ENCODE measurements at places on chromosomes 13 and 19.

DNA sequence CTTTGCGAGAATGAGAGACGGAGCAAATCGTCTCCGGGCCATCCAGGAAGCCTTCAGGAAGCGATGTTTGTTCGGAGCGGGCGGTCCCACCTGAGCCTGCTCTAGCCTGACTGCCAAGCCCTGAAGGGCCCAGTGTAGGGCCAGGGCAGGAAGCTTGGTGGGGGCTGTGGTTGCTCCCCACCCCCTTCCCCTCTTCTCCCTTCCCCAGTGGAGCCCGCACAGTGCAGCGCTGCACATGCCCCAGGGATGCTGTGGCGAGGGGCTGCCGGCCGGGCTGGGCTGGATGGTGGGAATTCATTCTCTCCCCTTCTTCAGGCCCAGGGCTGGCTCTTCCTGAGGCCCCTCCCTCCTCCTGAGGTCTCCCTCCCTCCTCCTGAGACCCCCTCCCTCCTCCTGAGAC lies 7.1 kb upstream of the GRTP1 start:
- no peak for DNase-seq

DNA sequence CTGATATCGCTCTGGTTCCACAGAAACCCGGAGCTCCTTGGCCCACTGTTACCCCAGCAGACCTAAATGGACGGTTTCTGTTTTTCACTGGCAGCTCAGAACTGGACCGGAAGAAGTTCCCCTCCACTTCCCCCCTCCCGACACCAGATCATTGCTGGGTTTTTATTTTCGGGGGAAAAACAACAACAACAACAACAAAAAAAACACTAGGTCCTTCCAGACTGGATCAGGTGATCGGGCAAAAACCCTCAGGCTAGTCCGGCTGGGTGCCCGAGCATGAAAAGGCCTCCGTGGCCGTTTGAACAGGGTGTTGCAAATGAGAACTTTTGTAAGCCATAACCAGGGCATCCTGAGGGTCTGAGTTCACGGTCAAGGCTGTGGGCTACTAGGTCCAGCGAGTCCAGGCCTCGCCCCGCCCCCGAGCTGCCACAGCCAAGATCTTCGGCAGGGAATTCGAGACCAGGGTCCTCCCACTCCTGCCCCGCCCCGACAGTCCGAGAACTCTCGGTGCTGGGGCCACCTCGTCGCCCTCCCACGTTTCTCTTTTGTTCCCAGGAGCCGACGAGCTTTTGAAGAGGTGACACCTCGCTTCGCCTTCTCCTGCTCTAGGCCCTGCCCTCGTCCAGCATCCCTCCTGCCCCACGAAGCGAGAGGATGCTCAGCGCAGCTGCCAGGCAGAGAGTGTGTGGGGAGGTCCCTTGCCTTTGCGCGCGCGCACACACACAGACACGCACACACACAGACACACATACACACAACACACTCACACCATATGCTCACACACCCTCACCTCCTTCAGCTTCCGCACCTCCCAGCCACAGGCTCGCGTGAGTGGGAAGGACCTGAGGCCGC lies 8.8 kb downstream of the ZIC2 start:
- DNase-seq = no peak

DNA sequence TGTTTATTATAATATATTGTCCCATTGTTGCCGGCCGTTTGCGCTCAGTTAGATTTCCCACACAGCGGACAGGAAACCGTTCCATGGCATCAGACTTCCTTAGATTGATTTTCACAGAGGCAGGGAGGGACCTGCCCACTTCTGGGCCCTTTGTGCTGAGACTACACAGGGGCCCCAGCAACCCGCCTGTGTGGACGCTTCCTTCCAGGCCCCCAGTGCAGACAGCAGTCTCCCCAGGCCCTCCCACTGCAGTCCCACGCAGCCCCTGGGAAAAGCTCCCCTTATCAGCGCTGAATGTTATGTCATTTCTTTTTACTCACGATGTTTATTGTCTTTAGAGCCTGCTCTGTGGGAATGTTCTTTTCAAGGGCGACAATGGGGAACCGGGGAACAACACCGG lies 351.7 kb upstream of the ARGLU1 start:
- no peak for DNase-seq

GRCh38 chr13:60335531-60335930 lies 61.5 kb upstream of the TDRD3 start:
- no peak for DNase-seq

GRCh38 chr19:17473041-17473440 lies 2.7 kb downstream of the SLC27A1 start:
- no peak for DNase-seq

- no peak for DNase-seq
These were observed 144.9 kb upstream of the ZNF507 start for GRCh38 chr19:32200312-32201038.

- peak; percentile 15 for DNase-seq
These were observed 706 bp upstream of the DNAJC3 start for GRCh38 chr13:95676105-95676761.

DNA sequence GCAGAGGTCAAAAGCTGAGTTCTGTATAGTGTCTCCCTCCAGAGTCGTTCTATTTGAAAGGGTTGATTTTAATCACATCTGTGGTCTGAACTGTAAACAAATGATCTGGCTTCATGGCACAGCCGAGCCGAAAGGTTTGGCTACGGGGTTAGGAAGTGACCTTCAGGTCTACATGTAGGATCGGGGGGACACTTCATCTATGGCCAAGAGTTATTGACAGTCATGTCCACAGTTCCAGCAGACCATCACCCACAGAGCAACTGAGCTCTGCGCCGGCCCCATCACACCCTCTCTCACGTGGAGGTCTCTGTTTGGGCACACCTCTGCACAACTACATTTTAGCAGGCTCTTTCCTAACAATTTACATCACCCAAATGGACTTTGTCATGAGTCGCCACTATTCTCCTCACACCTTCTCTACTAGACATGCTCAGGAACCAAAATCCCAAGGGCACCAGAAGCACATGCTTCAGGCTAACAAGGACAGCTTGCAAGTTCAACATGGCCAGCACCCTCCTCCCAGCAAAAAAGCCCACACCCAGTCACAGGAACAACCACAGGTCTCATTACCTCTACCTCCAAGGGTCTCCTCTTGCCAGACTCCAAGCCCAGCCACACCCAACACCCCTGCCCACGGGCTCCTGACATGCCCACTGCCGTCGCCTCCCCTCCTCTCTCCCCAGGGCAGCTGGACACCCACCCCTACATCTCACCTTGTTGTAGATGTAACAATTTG lies 36.1 kb upstream of the EPHX3 start:
- DNase-seq = no peak

GRCh38 chr13:77351315-77351714 lies 24.4 kb upstream of the MYCBP2 start:
- DNase-seq = no peak

DNA sequence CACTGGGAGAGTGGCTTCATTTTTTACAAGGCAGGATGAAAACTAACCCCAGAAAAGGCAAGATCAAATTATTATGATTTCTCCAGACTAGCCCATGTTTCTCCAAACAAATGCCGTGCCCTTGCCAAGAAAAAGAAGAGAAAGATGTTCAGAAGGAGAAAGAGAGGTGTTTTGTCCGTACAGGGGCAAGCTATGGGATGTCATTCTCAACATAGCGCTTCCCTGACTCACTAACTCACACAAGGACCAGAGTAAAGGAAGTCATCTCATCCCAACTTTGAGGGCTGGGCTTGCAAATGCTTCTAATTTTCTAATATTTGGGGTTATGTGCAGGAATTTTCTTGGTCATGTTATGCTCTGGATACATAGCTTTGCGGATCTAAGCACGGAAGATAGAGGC lies 224.2 kb upstream of the MAB21L1 start:
- no peak for DNase-seq

DNA sequence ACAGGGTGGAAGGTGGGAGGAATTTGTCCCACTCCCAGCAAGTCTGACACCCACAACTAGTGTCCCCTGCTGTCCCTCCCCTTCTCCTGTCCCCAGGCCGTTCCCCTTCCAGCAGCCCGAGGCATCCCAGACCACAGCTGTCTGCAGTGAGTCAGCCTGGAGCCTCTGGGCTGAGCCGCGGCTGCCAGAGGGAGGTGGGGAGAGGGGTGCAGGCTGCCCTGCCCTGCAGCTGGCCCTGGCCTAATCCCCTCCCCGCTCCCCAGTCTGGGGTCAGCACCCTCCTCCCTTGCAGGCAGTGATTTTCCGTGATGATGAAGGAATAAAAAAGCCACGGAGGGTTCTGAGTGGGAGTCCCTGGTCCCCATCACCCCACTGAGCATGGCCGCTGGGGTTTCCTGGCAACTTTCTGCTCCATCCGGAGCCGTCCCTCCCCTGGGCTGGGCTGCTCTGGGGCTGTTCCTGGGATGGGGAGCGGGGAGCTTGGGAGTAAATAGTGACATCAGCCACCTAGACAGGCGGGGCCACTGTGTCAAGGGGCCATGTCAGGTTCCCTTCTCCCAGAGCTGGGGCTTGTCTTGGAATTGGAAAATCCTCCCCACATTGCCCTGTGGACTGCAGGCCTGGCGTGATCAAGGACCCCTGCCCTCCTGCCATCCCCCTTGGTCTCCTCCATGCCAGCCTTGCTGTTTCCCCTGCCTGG lies 16.8 kb downstream of the SPC24 start:
- no peak for DNase-seq

All from stimulated activated CD4-positive, alpha-beta T cell treated with anti-CD3 and anti-CD28 coated beads, Interleukin-4, amount 100 ng/mL, for 24 hours (primary cell).